ENCODE measurements at places on chromosomes 3 and 15.

DNA sequence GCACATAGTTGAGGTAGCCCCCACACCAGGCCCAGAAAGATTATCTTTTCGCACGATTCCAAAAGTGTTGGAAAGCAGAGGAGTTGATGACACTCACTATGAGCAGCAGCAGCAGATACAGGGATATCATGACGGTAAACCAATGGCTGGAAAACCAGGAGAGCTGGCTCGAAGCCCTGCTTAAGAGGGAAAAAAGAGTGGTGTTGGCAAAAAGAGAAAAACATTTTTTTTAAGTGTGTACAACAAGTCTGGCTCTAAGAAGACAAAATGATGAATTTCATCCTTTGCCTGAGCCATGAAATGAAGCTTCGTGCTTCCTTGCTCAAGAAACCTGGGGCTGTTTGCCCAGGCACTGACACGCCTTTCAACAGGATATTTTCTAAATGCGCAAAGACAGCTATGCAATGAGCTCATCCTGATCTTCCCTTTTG lies 27.3 kb downstream of the PARP16 start:
- no peak for DNase-seq

DNA sequence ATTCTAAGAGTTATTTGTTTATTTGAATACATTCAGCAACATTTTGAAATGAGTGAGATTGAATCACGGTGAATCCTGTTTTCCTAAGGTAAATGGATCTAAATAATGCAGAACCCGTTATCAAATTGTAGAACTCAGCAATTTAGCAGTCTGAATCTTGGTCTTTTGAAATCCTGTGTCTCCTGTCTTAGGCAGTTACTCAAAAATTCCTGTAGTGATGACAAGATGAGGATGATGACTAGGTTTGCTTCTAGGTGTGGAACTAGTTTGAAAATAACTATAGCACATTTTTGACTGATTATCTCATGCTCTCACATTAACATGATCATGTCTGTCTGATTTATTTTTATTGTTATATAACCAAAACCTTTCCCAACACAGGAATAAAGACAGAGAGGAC lies 115.0 kb downstream of the RAP2B start:
- no peak for DNase-seq

- no peak for DNase-seq
Observed at GRCh38 chr3:138694287-138695007, 85.9 kb downstream of the FAIM start.

DNA sequence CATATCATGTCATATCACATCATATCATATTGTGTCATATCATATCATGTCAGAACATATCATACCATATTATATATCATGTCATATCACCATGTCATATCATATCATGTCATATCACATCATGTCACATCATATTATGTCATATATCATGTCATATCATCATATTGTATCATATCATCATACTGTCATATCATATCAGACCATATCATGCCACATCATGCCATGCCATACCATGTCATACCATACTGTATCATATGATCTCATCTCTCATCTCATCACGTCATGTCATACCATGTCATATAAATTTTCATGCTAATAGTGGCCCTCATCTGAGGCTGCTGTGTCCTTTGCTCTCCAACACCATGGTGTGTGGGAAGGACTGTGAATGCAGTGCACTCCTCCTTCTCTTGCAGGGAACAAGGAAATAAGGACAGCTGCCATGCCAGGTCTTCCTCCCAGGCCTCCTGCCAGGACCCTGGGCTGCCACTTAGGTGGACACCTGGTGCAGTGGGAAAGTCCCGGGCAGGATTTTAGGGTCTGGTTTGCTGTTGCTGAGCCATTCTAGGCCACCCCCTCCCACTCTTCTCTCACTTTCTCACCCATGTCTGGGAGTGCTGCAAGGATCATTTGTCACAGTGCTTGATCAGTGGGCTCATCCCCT lies 72.4 kb upstream of the TRPM1 start:
- no peak for DNase-seq

- DNase-seq, result no peak
Observed at GRCh38 chr3:119776304-119776703, 5.6 kb upstream of the NR1I2 start.

Measured in D721Med (cell line).